ENCODE measurements at places on chromosomes 1 and 21.

DNA sequence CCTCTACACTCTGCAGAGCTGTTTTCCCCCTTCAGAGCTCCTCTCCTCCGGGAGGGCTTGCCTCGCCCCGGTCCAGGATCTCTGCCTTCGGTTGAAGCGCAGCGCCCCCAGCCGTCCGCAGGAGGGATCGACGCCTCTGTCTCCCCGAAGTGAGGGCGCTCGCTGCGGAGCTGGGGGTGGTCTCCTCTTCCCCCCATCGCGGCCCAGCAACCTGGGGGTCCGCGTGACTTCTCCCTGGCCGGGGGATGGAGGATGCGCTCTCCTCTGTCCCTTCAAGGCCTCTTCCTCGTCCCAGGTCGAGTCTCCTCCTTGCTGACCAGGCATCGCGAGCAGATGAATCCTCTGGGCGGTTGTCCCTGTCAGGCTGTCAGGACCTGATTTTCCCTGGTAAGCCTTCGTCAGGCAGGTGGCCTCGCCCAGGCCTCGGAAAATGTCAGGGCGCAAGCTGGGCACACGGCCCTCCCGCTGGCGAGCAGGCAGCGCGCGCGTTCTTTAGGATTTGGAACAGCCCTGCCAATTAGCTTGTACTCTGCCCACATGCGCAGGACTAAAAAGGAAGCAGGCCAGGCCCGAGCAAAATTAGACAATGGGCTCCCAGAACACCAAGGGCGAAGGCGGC, 90.5 kb downstream of the EDEM3 start:
- peak; percentile 80 for DNase-seq

- DNase-seq = no peak
Observed at GRCh38 chr1:234538062-234538731, 59.2 kb upstream of the TARBP1 start.

GRCh38 chr1:212077028-212077427, 41.5 kb downstream of the DTL start:
- no peak for DNase-seq

- no peak for DNase-seq
Observed at GRCh38 chr1:204441558-204441957, 29.9 kb upstream of the PPP1R15B start.

DNA sequence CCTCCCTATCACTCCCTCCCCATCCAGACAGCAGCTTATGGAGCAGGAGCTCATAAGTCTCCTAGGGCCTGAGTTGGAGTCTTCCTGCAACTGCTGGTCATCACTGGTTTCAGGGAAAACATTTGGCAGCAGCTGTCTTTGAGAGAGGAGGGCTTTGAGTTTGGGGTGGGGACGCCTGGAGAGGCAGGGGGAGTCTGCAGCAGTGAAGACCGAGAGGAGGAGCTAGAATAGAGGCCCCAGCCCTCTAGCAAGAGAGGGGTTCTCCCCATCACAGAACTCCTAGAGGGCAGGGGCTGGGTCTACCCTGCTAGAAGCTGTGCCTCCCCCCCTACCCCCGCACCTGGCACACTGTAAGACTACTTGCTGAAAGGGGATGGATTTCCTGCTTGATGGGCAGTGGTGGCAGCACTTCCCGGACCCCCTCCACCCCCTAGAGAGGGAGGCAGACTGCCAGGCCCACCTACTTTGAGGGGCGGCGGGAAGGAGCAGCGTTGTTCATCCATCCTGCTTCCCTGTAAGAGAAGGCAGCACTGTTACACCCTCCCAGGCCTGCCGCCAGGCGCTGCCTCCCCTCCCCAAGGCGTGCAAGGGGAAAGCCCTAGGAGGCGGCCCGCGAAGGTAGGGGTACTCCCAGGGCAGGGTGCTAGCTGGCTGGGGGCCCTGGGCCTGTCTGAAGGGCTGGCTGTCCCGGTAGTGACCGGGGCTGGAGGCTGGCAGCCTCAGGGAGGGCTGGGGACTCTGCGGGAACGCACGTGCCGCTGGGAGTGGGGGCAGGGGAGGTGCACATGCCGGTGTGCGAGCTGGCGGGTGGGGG, 50.4 kb downstream of the RAP1GAP start:
- DNase-seq = no peak

Data from cardiac fibroblast (primary cell).